ENCODE measurements at places on chromosomes 2 and 18.

- DNase-seq = no peak
These were observed 785 bp downstream of the CLASP1 start for GRCh38 chr2:121648206-121649148.

- DNase-seq = no peak
These were observed 214.6 kb upstream of the HAAO start for GRCh38 chr2:43006834-43007543.

GRCh38 chr2:54673501-54673998, 49.9 kb upstream of the EML6 start:
- no peak for DNase-seq

- no peak for DNase-seq
These were observed 28.8 kb upstream of the EVA1A start for GRCh38 chr2:75589391-75590105.
